ENCODE measurements at places on chromosomes 7 and 10.

DNA sequence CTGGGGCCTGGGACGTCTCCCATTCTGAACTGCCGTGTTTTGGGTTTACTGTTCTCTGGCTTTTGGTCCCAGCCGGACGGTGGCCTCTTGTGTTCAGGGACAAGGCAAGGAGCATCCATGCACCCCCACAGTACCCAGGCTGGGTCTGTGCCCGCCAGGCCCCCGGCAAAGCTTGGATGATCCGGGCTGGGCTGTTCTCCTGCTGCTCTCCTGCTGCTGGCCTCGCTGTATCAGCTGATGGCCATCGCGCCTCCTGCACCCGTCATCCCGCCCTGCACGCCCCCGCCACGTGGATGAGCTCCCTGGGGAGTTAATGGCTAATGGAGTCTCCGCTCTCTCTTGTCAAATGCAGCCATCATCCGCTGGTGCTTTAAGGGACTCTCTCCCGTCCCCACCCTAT, 14.9 kb upstream of the PSMG3 start:
- DNase-seq = no peak

DNA sequence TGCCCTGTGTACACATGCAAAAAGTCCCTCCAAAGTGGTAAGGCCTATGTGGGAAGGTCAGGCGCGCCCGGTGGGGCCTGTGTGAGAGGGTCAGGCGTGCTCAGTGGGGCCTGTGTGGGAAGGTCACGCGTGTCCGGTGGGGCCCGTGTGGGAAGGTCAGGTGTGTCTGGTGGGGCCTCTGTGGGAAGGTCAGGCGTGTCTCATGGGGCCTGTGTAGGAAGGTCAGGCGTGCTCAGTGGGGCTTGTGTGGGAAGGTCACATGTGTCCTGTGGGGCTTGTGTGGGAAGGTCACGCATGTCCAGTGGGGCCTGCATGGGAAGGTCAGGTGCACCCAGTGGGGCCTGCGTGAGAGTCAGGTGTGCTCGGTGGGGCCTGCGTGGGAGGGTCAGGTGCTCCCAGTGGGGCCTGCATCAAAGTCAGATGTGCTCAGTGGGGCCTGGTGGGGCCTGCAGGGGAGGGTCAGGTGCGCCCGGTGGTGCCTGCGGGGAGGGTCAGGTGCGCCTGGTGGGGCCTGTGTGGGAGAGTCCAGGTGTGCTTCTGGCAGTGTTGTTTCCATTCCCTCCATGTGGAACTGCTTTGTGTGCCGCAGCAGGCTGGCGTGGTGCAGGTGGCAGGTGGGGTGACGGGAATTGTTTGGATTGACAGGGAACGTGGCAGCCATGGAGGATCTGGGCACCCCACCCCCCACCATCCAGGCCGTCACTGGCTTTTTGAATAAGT, 15.4 kb downstream of the LRRC27 start:
- no peak for DNase-seq

DNA sequence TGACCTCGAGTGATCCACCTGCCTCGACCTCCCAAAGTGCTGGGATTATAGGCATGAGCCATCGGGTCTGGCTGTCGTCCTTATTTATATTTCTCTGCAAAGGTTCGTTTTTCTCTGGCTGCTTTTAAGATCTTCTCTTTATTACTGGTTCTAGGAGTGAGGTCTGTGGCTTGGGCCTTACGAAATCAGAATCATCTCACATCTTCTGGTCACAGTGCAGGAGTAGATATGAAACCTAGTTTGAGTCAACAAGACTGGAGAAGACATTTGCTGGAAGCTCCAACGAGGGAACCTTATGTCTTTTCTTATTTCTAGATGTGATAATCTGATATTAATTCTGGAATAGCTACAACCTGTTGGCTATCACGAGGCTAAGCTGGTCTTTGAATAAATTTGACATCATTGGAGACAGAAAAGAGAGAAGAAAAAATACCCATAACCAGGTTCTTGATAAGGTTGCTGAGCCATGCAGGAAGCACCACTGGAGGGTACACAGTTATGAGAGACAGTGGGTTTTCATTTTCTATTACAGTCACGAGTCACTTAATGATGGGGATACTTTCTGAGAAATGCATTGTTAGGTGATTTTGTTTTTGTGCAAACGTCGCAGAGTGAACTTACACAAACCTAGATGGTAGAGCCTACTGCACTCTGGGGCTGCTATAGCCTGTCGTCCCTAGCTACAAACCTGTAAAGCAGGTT, 25.6 kb upstream of the IL15RA start:
- no peak for DNase-seq

DNA sequence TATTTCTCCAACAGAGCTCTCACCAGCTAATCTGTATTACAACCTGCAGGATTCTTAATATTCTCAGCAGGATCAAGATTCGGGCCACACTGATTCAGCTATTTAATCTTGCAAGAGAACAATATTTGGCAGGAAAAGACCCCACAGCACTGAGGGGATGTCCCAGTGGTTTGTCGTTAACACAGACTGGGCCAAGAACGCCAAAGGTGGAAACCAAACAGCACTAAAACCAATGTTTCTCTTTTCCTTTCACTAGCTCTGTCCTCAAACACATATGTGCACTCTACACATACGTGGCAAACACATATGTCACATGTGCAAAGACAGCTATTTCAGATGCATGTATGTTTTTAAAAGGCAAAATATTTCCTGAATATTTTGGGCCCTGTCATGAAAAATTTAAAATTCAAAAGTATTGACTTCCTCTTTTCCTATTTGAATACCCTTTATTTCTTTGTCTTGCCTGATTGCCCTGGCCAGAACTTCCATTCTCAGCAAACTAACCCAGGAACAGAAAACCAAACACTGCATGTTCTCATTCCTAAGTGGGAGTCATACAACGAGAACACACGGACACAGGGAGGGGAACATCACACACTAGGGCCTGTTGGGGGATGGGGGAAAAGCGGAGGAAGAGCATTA, 51.7 kb upstream of the NEBL start:
- no peak for DNase-seq

GRCh38 chr10:101565370-101565900, 22.6 kb downstream of the POLL start:
- DNase-seq = no peak

- DNase-seq = no peak
These were observed 999 bp downstream of the TLX1 start for GRCh38 chr10:101131962-101132635.

DNA sequence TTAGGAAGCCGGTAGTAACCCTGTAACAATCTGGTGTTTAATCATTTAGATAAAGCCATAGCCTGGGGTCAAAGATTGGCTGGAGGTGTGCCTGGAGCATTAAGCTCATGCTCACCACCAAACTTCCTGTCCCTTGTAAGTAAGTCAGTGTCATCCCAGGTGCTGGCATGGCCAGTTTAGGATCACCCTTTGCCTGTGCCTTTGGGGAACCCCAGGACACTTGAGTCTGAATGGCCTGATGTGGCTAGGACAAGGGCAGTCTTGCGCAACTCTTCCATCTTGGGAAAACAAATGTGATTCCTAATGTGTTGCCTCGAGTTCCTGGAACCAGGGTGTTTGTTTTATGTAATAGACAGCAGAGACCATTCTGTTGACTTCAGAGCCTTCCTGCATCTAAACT, 154.8 kb downstream of the GRK5 start:
- DNase-seq = no peak

DNA sequence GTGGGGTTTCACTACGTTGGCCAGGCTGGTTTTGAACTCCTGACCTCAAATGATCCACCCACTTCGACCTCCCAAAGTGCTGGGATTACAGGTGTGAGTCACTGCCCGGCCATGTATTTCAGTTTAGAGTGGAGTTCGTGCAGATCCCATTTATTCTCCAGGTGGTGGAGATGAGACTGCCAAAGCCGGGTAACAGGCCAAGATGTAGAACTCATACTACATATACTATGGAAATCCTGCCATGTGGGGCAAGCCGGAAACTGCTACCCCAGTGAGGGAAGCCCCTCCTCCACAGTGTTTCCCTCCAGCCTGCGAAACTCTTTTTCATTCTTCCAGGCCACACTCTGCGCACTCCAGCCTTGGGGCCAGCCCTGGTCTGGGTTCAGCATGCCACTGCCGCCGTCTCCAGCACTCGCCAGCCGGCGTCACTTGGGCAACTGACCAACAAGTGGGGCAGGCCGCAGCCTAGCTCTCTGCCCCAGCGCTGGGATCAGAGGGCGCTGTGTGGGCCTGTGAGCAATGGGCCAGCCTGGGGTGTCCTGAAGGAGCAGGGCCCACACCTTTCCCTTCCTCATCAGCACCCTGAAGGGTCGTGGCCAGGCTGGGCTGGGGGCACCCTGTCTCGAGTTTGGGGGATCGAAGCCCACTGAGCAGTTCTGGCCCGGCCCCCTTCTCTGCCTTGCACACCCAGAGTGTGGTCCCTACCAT, 122.0 kb downstream of the TRRAP start:
- no peak for DNase-seq

DNA sequence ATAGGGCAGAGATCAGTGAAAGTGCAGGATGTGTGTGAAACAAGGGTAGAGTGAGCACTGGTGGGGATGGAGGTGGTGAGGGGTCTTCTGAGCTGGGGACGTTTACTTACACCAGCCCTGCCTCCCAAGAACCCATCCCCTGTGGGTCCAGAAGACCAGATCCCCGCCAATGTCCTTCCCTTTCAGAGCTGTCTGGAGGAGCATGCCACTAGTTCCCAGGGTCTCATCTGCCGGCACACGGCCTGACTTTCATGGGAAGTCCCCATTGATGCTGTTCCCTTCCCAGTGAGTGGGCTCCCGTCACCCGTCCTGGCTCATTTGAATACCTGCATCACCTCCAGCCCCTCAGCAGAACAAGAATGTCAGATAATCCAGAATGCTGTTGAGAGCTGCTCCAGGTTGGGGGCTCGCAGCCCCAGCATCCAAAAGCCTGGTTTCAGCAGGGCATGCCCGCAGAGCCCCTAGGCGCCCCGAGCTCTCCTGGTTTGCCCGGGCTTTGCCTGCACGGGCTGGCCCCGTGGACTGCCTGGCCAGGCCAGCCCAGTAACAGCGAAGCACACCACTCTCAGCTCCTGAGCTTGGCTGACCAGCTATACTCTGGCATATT, 246.7 kb downstream of the MGMT start:
- no peak for DNase-seq

- DNase-seq = no peak
These were observed 325.4 kb downstream of the ADARB2 start for GRCh38 chr10:1411956-1412355.

DNA sequence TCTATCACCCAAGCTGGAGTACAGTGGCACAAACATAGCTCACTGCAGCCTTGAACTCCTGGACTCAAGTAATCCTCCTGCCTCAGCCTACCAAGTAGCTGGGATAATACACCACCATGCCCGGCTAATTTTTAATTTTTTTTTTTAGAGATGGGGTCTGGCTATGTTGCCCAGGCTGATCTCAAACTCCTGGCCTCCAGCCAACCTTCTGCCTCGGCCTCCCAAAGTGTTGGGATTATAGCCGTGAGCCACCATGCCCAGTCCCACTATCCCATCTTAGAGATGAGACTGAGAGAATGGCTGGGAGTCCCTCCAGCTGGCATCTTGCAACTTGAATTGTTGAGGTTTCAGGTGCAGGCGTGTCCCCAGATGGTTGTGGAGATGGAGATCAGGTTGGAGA, 40.7 kb upstream of the ELN start:
- no peak for DNase-seq

DNA sequence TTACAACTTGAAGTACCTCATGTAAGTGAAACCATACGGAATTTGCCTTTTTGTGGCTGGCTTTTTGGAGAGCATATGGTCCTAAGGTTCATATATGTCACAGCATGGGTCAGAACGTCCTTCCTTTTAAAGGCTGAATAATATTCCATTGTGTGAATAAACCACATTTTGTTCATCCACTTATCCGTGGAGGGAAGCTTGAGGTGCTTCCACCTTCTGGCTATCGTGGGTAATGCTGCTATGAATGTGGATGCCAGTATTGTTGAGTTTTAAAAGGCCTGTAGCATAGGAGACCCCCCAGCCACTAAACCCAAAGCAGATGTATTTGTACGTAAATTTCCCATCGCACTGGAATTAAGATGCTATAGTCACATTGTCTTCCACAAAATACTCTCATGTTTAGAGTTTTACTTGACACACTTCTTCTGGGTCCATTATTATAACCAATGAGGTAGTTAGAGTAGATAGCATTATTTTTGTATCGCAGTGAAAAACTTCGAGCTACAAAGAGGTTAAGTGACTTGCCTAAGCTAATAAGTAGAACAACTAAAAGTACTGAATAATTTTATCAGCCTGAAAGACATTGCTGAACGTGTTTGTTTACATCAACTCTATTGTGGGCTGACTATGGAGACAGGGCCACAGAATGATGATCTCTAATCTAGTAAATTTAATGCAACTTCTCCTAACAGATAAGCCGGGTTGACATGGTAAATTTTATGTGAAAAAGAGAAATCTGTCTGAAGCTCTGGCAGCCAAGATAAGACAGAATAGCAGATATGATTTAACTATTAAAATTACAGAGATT, 183.0 kb upstream of the CTBP2 start:
- DNase-seq = no peak

DNA sequence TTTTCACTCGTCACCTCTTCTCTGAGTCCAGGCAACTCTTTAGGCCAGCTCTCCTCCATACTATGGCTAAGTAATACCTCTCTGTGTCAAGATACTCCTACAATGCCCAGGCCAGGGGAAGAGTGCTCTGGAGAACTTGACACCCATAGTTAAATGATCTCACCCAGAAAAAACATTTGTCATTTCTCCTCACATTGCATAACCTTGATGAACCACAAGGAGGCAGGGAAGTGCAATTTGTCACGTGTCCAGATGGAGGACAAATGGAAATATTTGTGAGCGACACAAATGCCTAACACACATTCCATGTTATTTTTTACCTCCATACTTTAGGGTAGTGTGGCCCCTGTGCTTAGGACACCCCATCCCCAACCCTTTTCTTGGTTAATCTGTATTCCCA, 78.3 kb downstream of the HTR7 start:
- DNase-seq = no peak

DNA sequence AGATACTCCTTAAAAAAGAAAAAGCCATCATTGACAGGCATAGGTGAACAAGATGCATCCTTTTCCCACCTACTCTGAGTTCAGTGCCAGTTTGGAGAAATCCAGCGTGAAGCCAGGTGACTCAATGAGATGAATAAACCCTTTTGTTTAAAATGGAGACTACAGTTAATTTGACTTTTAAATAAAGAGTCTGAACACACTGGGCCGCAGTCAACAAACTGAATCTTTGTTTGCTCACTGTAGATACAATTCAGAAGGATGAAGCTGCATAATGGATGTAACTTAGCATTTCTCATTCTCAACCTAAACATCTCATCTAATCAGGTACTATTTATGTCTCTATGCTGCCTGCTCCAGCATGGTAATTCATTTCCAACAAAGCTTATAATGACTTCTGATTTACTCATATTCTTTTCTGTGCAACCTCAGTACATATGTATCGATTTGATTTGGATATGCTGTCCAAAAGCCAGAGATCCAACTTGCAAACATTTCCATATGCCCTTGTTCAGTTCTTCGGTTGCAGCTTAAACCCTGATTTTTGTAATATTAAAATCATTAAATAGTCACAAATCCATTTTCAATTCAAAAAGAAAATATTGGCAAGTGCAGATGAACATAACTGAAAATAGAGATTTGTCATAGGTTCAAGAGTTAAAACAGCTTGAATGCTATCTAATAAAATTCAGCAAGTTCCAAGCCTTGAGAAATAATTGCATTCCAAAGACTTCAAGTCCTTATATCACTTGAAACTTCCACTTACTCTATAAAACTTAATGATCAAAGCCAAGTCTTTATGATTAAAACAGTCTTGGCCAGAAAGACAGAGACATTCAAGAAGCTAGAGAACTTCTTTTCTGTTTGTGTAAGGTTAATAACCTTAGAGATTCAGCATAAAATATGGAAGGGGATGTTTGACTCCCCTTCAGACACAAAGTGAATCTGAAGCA, 67.8 kb downstream of the CPVL start:
- no peak for DNase-seq

All from CD4-positive, alpha-beta T cell treated with Interleukin-2 at 100 ng/mL for 4 hours (primary cell).